ENCODE measurements at places on chromosomes 2 and 18.

DNA sequence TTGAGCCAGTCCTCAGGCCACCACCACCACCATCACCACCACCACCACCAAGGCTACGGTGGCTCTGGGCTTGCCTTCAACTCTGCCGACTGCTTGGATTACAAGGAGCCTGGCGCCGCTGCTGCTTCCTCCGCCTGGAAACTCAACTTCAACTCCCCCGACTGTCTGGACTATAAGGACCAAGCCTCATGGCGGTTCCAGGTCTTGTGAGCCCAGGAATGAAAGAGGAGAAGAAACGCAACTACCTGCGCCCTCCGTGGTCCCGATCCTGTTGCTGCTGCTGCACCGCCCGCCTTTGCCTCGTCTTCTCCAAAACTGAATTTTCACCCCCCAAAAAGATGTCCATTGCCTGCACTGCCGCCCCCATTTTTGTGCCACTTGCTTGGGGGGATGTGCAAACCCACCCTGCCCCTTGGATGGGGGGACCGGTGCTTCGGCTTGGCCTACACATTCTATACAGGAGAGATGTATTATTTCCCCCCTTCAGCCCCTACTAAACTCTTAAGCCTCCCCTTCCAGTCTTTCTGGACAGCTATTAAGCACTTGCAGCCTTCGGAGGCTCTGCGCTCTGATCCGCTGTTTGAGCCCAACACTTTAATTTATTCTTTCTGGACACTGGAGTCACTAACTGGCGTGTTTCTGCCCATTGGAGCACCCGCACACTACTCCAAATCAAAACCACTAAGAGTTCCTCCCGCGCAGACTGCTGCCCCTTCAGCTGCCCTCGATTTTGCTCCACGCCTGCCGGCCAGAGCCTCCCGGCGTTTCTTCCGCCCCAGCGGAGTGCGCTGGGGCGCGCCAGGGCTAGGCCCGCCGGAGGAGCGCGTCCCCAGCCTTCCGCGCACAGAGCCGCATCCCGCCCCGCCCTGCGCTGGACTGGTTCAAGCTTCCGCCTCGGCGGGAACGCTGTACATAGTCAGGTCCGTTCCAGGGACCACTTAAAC is 5.7 kb downstream of the OTX1 start:
- DNase-seq: no peak
- H3K27me3 ChIP-seq: peaks cover 83% of the 10 kb centered on the region
- H3K4me3 ChIP-seq: no peak overlapping the region
- peaks cover 20% of the 10 kb centered on the region for H3K4me1 ChIP-seq
- H3K36me3 ChIP-seq: peaks cover 4% of the 10 kb centered on the region

DNA sequence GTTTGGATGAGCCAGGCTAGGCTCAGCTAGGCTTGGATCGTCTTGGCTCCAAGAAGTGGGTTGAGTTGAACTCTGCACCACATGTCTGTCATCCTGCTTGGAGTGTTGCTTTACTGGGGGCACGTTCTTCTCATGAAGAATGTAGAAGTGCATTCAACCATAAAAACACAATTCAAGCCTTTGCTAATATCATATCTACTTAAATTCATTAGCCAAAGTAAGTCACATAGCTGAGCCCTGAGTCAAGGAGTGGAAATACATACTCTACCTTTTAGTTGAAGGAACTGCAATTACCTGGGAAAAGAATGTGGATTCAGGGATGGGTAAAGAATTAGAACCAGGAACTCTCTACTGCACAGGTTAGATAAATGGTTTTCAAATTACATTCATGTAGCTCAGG is 360.4 kb upstream of the KCNH7 start:
- H3K36me3 ChIP-seq: no peaks in the 10 kb centered on the region
- DNase-seq: no peak
- no peaks in the 10 kb centered on the region for H3K4me1 ChIP-seq
- no peak overlapping the region for H3K4me3 ChIP-seq

- no peak overlapping the region for H3K27ac ChIP-seq
- H3K4me1 ChIP-seq: no peaks in the 10 kb centered on the region
- H3K4me3 ChIP-seq: no peak overlapping the region
- no peaks in the 10 kb centered on the region for H3K36me3 ChIP-seq
These were observed 141.2 kb upstream of the ST6GAL2 start for GRCh38 chr2:107027205-107027604.

GRCh38 chr2:52995424-52995823 is 772.2 kb upstream of the CHAC2 start:
- no peak overlapping the region for H3K4me3 ChIP-seq
- H3K27me3 ChIP-seq: no peaks in the 10 kb centered on the region
- DNase-seq: no peak
- H3K27ac ChIP-seq: no peak overlapping the region
- H3K36me3 ChIP-seq: no peaks in the 10 kb centered on the region
- H3K4me1 ChIP-seq: no peaks in the 10 kb centered on the region

- no peak overlapping the region for H3K27ac ChIP-seq
- H3K4me1 ChIP-seq: no peaks in the 10 kb centered on the region
- no peak for DNase-seq
- H3K36me3 ChIP-seq: no peaks in the 10 kb centered on the region
These were observed 224.5 kb downstream of the SP3 start for GRCh38 chr2:173740639-173741038.

DNA sequence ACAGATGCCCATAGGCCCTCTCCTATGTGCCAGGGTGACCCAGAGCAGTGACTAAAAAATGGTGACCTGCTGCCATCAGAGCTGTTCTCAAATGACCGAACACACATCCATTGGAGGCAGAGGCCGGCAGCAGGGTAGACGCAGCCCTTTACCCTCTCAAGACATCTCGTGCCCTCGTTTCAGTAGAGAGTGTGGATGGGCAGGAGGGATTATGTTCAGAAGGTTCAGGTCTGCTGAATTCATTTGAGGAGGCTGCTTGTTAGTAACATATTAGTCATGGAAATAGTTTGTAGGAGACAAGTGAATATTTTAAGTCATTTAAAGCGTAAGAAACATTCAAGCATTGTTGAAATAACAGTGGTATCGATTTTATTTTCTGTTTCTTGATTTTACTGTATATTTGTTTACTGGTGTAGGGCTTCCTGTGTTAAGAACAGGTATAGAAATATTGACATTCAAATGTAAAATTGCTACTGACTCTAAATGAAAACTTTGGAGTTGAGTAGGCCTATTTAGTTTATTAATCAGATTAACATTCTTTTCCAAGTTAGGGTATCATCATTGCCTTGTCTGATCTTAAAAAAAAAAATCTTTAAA is 82.6 kb downstream of the ZNF532 start:
- no peaks in the 10 kb centered on the region for H3K27me3 ChIP-seq
- peaks cover 16% of the 10 kb centered on the region for H3K36me3 ChIP-seq
- no peak overlapping the region for H3K4me3 ChIP-seq
- no peaks in the 10 kb centered on the region for H3K4me1 ChIP-seq
- H3K27ac ChIP-seq: no peak overlapping the region
- no peak for DNase-seq

GRCh38 chr2:48727560-48727959 is 28.0 kb downstream of the LHCGR start:
- no peak overlapping the region for H3K27ac ChIP-seq
- peaks cover 2% of the 10 kb centered on the region for H3K4me1 ChIP-seq
- H3K27me3 ChIP-seq: no peaks in the 10 kb centered on the region
- no peak for DNase-seq
- H3K36me3 ChIP-seq: no peaks in the 10 kb centered on the region

GRCh38 chr2:235411905-235412485 is 81.8 kb upstream of the AGAP1 start:
- H3K27me3 ChIP-seq: no peaks in the 10 kb centered on the region
- H3K4me1 ChIP-seq: no peaks in the 10 kb centered on the region
- DNase-seq: no peak

- no peak overlapping the region for H3K4me3 ChIP-seq
- no peaks in the 10 kb centered on the region for H3K27me3 ChIP-seq
- no peak for DNase-seq
- no peaks in the 10 kb centered on the region for H3K4me1 ChIP-seq
- H3K36me3 ChIP-seq: no peaks in the 10 kb centered on the region
- no peak overlapping the region for H3K27ac ChIP-seq
These were observed 247.8 kb downstream of the EIPR1 start for GRCh38 chr2:3129867-3130266.

DNA sequence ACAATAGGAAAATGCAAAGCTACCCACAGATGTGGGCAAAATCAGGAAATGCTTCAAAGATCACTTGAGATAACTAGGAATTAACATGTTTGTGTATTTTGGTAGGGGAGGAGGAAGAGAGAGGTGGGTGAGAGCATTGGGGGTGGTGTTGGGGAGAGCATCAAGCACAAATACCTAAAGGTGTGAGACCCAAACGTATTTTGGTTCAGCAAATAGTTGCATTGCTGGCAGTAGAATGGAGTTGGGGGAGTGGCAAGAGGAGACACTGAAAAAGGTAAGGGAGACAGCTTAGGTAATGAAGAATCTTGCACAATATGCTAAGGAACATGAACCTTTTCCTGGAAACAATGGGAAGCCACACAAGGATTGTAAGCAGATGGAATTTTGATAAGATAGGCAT is 1.5 kb upstream of the PELI1 start:
- no peak overlapping the region for H3K4me3 ChIP-seq
- no peaks in the 10 kb centered on the region for H3K4me1 ChIP-seq
- DNase-seq: no peak
- H3K27ac ChIP-seq: no peak overlapping the region

GRCh38 chr18:29028560-29028959 is 851.6 kb upstream of the CDH2 start:
- no peak overlapping the region for H3K4me3 ChIP-seq
- H3K4me1 ChIP-seq: no peaks in the 10 kb centered on the region
- DNase-seq: no peak
- no peaks in the 10 kb centered on the region for H3K36me3 ChIP-seq
- no peak overlapping the region for H3K27ac ChIP-seq
- no peaks in the 10 kb centered on the region for H3K27me3 ChIP-seq

DNA sequence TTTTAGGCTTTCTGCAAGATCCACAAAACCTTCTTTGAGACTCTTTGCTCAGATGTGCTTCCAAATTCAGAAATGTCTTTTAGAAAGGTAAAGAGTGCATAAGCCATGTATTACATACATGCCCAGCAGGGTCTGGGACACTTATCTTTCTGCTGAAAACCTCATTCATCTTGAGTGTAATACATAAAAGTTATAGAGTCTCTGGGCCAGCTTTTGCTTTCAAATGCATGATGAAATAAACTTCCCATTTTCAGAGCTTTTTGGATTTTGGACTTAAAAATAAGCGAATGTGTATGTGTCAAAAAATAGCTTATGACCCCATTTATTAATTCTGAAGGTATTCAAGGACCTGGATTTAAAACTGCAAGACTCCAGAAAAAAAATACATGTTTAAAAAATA is 8.0 kb downstream of the CYRIA start:
- no peak for DNase-seq
- H3K4me1 ChIP-seq: no peaks in the 10 kb centered on the region
- H3K36me3 ChIP-seq: no peaks in the 10 kb centered on the region
- H3K27ac ChIP-seq: no peak overlapping the region

DNA sequence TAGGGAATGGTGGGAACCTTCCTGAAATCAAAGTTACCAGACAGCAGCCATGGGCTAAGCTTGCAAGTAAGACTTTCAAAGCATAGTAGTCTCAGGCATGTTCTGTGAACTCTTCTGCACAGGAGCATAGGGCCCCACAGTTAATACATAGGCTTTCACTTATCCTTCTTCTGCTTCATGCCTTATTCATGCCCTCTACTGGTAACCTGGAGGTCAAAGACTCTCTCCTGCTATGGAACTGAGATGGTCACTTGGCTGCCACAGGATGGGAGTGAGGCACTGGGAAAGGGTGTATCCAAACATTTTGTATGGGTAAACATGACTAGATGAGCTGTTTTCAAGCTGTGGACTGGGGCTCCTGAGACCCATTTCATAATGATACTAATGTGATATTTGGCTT is 49.1 kb upstream of the ZNF638 start:
- H3K4me1 ChIP-seq: peaks cover 1% of the 10 kb centered on the region
- DNase-seq: no peak
- no peaks in the 10 kb centered on the region for H3K36me3 ChIP-seq
- H3K27me3 ChIP-seq: peaks cover 2% of the 10 kb centered on the region

- no peaks in the 10 kb centered on the region for H3K4me1 ChIP-seq
- no peak overlapping the region for H3K4me3 ChIP-seq
These were observed 75.8 kb upstream of the SEC11C start for GRCh38 chr18:59063912-59064311.

- DNase-seq: no peak
- no peaks in the 10 kb centered on the region for H3K36me3 ChIP-seq
- H3K4me3 ChIP-seq: no peak overlapping the region
- no peak overlapping the region for H3K27ac ChIP-seq
- no peaks in the 10 kb centered on the region for H3K4me1 ChIP-seq
- H3K27me3 ChIP-seq: no peaks in the 10 kb centered on the region
These were observed 35.7 kb downstream of the SH3YL1 start for GRCh38 chr2:228115-228514.

DNA sequence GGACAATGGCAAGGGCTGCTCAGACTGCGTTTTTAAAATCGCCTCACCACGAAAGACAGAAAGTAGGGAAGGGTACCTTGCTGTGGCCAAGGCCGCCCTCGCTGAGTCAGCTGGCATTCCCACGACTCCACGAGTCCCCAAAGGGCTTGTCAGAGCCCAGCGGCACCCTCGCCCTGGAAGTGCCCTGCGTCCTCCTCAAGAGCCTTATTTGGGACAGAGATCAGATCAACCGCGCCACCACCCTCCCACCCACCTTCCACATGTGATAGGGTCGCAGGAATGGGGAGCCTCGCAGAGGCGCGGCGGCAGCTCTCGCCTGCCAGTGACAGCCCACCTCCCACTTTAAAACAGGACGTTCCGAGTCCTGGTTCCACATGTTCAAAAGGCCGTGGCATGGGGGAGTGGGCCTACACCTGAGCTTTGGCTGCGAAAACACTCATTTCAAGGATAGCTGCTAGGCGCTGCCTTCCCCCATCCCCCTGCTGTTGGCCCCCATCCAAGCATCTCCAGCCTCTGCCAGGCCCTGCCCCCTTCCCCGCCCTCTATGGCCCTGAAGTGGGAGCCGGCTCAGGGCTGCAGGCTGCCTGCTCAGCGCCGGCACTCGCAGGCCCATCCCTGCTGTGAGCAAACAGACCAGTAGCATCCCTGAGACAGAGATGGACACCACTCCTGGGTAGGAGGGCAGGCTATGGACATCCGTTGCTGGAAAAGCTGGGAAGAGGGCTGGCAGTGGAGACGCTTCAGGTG is 38.1 kb upstream of the ARHGEF4 start:
- no peak overlapping the region for H3K27ac ChIP-seq
- no peaks in the 10 kb centered on the region for H3K36me3 ChIP-seq
- peaks cover 3% of the 10 kb centered on the region for H3K27me3 ChIP-seq
- H3K4me1 ChIP-seq: no peaks in the 10 kb centered on the region

DNA sequence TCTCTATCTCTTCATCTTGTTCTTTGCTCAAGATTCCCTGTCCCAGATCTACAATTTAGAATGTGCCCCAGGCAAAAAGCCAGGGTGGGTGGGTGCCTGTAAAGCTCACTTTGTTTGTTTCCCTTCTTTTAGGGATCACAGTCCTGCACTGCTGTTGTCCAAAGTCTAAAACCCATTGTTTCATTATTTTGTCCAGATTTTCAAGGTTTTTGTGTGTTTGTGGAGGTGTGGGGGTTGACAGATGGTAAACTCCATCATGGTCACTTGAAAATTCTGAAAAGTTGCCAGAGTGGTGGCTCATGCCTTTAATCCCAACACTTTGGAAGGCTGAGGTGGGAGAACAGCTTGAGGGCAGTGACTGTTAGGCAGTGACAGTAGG is 41.5 kb downstream of the YES1 start:
- DNase-seq: no peak
- no peak overlapping the region for H3K27ac ChIP-seq
- no peaks in the 10 kb centered on the region for H3K4me1 ChIP-seq
- H3K27me3 ChIP-seq: no peaks in the 10 kb centered on the region
